ENCODE measurements at places on chromosomes 1 and 21.

- DNase-seq: no peak
Measured at GRCh38 chr1:170714163-170714562, 50.2 kb downstream of the PRRX1 start.

DNA sequence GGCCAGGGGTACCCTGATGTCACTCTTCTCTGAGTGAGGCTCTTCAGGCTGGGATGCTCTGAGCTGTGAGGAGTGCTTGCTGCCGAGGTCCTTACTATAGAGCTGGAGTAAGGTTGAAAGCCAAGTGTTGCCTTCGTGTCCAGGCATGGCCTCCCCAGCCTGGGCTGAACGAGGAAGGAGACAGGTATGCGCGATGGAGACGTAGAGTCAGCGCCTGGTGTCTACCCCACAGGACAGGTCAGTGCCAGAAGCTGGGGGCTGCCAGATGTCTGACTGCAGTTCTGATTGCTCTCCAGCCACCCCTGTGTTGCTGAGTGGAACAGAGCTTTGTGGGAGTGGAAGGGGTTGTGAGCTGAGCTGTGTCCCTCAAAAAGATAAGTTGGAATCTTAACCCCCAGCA lies 135.8 kb upstream of the AJAP1 start:
- no peak for DNase-seq

- DNase-seq: no peak
Measured at GRCh38 chr1:15712168-15712567, 23.9 kb upstream of the SLC25A34 start.

GRCh38 chr21:44379515-44379848 lies 26.1 kb downstream of the TRPM2 start:
- DNase-seq: no peak

- DNase-seq: no peak
Measured at GRCh38 chr1:61612602-61613001, 112.3 kb downstream of the TM2D1 start.

GRCh38 chr1:4422504-4423289 lies 231.7 kb upstream of the AJAP1 start:
- DNase-seq: no peak

GRCh38 chr1:187033693-187034390 lies 205.1 kb downstream of the PLA2G4A start:
- DNase-seq: no peak

GRCh38 chr1:3494321-3495308 lies 40.1 kb downstream of the ARHGEF16 start:
- DNase-seq: no peak

- no peak for DNase-seq
Measured at GRCh38 chr1:170725326-170725725, 61.4 kb downstream of the PRRX1 start.

GRCh38 chr1:51642739-51643142 lies 25.8 kb downstream of the OSBPL9 start:
- DNase-seq: peak; percentile 53
